ENCODE measurements at places on chromosomes 3 and 15.
A peak's percentile ranks its signal among the peaks of the same experiment; 100 is the strongest.

GRCh38 chr3:113051787-113052186 lies 61.0 kb downstream of the GTPBP8 start:
- DNase-seq, result peak; percentile 84

GRCh38 chr15:35206060-35206675 lies 121.1 kb upstream of the NANOGP8 start:
- no peak for DNase-seq

GRCh38 chr15:99556011-99556410 lies 9.8 kb upstream of the MEF2A start:
- no peak for DNase-seq

GRCh38 chr3:108114423-108115065 lies 23.7 kb upstream of the CD47 start:
- DNase-seq, result no peak

DNA sequence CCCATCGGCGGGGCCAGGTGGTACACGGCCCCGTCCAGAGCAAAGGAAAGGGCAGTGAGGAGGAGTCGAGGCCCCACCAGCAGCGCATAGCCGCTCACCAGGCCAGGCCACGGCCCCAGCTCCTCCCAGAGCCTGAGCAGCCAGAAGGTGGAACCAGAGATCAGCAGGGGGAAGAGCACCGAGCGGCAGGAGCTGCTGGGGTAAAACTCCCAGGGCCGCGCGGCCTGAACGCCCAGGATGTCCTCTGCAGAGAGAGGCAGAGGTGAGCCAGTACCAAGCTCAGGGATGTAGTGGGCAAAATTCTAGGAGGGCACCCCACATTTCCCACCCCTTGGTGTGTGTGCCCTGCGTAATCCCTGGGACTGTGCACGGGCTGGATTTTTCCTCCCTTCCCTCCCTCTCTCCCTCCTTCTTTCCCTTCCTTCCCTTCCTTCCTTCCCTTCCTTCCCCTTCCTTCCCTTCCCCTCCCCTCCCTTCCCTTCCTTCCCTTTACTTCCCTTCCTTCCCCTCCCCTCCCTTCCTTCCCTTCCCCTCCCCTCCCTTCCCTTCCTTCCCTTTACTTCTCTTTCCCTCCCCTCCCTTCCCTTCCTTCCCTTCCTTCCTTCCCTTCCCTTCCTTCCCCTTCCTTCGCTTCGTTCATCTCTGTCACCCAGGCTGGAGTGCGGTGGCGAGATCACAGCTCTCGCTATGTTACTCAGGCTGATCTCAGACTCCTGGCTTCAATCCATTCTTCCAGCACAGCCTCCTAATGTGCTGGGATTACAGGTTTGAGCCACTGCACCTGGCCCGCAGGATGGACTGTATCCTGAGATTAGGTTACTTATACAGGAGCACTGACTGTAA lies 6.3 kb upstream of the NCBP2 start:
- DNase-seq, result no peak

- no peak for DNase-seq
Observed at GRCh38 chr3:145383416-145383815, 777.6 kb downstream of the PLOD2 start.

Measured in muscle of leg (tissue), 16 donors.